ENCODE measurements at places on chromosomes 1 and 21. TPM values are rescaled to one million over a fixed set of nuclear protein-coding genes. Genes with fewer than 3 reads are reported as not detected.

The CFHR3 gene
- total RNA-seq: not detected

The PM20D1 gene
- total RNA-seq: not detected

The HENMT1 gene
- total RNA-seq: 2.3 TPM

The PARS2 gene
- 3.3 TPM for total RNA-seq

The TINAGL1 gene
- 21.1 TPM for total RNA-seq

The TMEM52 gene
- total RNA-seq: not detected

The PADI4 gene
- total RNA-seq: not detected

The NES gene
- 6.1 TPM for total RNA-seq

The OPRD1 gene
- not detected for total RNA-seq

The FCAMR gene
- total RNA-seq: not detected

The RLF gene
- 20.9 TPM for total RNA-seq

The PLOD1 gene
- 451 TPM for total RNA-seq

The C1orf216 gene
- 12.4 TPM for total RNA-seq

The TSNAX gene
- total RNA-seq: 40.1 TPM

The GJA5 gene
- not detected for total RNA-seq

The NFYC gene
- 15.6 TPM for total RNA-seq

The ACTN2 gene
- 0.14 TPM for total RNA-seq

The BNIPL gene
- 0.14 TPM for total RNA-seq

The HFM1 gene
- total RNA-seq: 0.43 TPM

The GNG5 gene
- total RNA-seq: 8.5 TPM
